Stimulated activated CD4-positive, alpha-beta T cell treated with anti-CD3 and anti-CD28 coated beads, Interleukin-12 subunit alpha, Interleukin-12 subunit beta, amount 100 ng/mL, for 48 hours (primary cell): ENCODE measurements at places on chromosomes 7 and 10.

DNA sequence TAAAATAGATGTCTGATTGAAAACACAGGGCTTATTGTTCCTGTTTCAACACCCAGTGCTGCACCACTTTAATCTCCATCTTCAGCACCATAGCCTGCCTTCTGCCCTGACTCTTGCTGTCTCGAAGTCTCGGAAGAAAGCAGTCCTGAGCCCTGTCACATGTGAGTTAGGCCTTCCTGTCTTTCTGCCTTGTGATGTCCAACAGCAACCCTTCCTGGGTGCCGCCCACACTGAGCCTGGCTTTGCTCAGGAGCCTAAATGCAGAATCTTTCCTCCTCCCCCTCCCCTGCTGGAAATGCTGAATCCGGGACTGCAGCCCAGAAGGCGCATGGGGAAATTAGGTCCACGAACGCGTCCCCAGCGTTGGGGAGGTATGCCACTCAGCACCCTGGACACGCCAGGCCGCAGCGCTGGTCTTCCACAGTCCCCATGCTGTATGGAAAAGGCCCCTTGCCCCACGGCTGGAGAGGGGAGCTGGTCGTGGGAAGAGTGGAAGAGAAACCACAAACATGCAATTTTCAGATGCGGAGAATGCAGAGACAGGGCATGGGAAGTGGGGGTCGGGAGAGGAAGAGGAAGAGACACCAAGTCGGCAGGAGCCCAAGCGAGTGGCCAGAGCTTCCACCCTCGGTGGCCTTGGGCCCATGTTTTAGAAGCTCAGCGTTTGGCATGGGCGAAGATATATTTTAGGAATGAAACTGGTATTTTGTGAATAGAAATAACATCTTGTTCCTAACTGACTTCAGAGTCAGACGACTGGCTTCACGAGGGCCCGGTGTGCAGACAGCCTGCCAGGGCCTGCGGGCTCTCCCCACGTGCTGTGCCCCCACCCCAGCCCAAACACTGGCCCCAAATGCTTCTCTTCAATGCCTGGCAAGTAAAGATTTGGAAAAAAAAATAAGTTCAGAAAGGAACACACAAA lies 656.1 kb upstream of the FOXK1 start:
- DNase-seq: no peak

DNA sequence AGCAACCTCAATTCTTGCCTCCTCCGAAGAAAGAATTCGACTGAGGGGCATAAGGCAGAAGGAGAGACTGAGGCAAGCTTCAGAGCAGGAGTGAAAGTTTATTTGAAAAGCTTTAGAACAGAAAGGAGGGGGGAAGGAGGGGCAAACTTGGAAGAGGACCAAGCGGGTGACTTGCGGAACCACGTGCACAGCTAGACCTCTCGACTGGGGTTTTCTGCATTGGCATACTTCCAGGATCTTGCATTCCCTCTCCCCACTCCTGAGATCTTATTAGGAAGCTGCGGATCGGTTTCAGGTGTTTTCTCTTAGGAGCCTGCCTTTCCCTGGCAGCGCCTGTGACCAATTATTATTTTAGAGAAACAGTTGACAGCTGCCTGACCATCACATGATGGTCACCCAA lies 20.3 kb upstream of the CPXM2 start:
- no peak for DNase-seq

DNA sequence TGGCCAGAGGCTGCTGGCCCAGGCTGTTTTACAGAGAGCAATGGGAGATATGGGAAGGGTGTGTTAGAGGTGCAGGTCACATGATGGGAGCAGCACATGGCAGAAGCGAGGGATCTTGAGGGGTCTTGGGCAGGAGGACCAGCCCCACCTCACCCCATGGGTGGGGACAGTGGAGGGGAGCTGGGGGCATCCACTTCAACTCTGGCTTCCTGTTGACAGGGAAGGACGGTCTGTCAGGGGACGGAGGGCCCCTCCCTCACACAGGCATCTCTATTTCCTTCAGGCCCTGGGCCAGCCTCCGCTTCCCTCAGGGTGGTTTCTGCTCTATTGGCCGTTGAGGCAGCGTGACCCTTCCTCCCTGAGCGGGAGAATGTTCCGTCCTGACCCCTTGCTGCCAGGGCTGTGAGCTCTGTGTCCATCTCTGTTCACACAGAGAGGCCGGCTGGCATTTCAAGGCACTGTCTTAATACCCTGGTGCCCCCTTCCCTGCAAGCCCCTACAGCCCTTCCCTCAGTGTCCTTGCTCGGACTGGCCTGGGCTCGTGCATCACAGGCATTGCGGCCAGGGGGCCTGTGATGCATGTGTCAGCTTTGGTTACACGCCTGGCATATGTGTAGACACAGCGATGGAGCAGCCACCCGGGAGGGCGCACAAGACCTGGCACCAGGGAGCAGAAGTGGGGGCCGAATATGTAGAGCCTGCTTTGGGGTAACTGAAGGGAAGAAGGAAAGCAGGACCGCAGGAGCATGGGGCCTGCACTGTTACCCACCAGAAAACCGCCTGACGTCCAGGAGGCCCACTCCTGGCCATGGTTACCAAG lies 31.8 kb downstream of the RAMP3 start:
- no peak for DNase-seq

- DNase-seq: no peak
These were observed 116.0 kb downstream of the CHN2 start for GRCh38 chr7:29310625-29311024.

DNA sequence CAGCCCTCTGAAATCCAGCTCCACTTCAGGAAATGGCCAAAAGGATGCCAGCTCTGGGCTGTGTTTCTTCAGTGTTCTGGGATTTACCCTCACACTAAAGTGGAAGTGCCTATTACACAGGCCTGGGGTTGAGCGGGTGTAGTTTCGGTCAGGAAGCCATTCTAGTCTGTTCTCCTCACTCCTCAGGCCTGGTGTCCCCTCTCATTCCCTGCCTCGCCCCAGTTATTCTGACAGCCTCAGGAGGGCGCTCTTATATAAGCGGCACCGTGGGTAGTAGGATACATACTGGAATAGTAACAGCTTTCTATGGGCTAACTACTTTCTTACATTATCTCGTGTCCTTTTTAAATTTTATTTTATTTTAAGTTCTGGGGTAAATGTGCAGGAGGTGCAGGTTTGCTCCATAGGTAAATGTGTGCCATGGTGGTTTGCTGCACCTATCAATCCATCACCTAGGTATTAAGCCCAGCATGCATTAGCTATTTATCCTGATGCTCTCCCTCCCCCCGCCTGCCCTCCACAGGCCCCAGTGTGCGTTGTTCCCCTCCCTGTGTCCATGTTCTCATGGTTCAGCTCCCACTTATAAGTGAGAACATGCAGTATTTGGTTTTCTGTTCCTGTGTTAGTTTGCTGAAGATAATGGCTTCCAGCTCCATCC lies 12.2 kb upstream of the LGI1 start:
- no peak for DNase-seq
